ENCODE measurements at places on chromosomes 4 and X.

DNA sequence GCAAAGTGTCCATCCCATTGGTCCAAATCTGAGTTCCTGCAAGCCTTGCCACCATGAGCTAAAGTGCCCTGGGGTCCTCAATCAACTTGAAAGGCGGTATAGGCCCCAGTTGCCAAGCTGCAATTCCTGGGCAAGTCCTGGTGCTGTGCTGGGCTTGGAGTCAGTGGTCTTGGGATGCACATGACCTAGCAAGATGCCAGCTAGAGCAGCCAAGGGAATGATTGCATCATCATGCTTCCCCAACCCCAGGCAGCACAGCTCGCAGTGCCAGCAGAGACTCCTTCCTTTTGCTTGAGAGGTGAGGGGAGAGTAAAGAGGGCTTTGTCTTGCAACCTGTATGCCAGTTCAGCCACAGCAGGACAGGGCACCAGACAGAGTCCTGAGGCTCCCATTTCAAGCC, 50.5 kb downstream of the KCNIP4 start:
- DNase-seq, result no peak

GRCh38 chr4:41509451-41509866, 28.5 kb upstream of the LIMCH1 start:
- no peak for DNase-seq

DNA sequence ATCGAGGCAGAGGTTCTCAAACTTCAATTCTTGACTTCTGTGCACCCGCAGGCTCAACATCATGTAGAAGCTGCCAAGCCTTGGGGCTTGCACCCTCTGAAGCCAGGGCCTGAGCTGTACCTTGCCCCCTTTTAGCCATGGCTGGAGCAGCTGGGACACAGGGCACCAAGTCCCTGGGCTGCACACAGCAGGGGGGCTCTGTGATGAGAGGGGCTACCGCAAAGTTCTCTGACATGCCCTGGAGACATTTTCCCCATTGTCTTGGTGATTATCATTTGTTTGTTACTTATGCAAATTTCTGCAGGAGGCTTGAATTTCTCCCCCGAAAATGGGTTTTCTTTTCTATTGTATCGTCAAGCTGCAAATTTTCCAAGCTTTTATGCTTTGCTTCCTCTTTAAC, 4.9 kb upstream of the MAGEB17 start:
- no peak for DNase-seq

- DNase-seq, result no peak
These were observed 54.4 kb upstream of the HGFAC start for GRCh38 chr4:3387154-3387942.

GRCh38 chr4:27245216-27245615, 384.6 kb downstream of the STIM2 start:
- DNase-seq, result no peak

Data from SHP77 (cell line).